ENCODE measurements at places on chromosomes 5 and 9.
A peak's percentile ranks its signal among the peaks of the same experiment; 100 is the strongest.

DNA sequence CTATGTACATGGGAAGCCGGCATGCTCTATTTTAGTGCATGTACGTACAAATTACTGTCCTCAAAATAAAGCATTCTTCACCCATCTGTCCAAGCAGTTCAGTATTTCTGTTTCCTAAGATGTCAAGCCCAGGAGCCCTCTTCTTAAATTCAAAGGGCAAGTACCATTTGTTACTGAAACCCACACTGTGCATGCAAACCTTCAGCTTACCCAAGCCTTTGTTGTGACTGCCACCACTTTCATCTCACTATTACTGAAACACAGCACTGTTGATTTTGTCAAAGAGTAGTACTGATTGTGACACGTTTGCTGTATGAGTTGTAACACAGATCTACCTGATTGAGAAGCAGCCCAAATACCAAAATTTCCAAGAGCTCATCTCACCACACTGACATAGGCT lies 390.4 kb upstream of the IZUMO3 start:
- DNase-seq = no peak

DNA sequence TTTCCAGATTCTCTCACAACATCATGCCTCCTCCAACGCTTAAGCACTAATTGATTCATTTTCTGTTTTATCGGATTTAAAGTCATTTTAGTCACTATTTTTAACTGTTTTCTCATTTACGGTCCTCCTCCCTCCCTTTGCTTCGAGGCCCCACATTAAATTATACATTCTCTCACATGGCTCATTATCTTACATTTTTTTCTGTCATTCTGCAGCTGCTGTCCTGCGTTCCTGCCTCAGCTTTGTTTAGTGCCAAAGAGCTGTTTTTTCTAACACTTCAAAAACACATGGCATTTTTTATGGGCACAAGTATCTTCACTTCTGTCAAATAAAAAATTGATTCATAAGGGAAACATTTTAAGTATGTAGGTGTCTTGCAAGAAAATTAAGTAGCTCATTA lies 130.1 kb upstream of the FST start:
- no peak for DNase-seq

GRCh38 chr9:127293328-127293727 lies 28.8 kb downstream of the GARNL3 start:
- no peak for DNase-seq

GRCh38 chr9:76591256-76591950 lies 132.4 kb downstream of the GCNT1 start:
- DNase-seq = no peak

GRCh38 chr5:68187268-68188055 lies 28.1 kb upstream of the PIK3R1 start:
- no peak for DNase-seq

GRCh38 chr5:29924107-29924506 lies 1269.4 kb upstream of the CDH6 start:
- no peak for DNase-seq

GRCh38 chr5:172568308-172568910 lies 72.7 kb upstream of the NEURL1B start:
- DNase-seq = no peak

GRCh38 chr5:8701251-8701650 lies 832.3 kb downstream of the MTRR start:
- no peak for DNase-seq

- DNase-seq = no peak
Observed at GRCh38 chr9:87490907-87491306, 6.8 kb upstream of the DAPK1 start.

DNA sequence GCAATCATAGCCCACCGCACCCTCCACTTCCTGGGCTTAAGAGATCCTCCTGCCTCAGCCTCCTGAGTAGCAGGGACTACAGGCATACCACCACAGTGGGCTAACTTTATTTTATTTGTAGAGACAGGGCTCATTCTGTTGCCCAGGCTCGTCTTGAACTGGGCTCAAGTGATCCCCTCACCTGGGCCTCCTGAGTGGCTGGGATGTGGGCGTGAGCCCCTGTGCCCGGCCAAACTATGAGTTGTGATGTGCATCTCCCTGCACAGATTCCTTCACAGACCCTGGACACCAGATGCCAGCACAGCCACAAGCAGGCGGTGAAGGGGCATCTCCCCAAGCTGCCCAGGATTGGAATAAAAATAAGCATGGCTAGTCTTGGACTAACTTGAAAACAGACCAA lies 244.9 kb upstream of the IRX1 start:
- no peak for DNase-seq

DNA sequence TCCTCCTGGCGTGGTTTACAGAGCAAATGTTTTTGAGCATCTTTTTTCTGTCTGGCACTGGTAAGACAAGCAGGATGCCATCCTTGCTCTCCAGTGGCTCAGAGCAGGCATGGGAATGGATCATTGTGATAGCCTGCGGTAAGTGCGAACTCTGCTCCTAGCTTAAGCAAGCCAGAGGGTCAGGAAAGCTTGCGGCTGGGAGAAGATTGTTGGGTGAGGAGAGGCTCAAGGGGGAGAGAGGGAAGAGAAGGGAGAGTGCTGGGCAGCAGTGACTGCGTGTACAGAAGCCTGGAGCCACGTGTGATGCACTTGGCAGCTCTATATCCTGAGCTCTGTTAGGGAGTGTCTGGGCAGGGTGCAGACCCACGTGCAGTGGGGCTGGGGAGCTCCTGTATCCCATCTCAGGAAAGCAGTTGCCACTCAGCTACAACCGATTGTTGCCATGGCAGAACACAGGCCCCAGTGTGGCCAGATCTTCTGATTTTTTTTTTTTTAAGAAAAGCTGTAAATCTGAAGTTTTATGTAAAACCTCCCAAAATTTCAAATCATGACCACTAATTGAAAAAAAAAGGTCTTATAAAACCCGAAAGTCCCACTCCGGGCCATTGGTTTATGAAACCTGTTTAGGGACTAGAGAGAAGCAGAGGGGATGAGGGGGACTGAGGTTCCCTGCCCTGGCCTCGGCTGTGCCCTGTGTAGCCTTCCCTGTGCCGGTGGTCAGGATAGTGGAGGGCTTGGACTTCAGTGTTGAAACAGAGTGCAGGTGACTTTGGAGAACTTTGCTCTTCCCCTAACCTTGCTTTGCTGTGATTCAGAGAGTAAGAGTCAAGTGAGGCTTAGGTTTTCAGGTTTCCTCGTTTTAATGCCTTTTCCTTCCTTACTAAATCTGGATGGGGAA lies 67.3 kb downstream of the ZNF618 start:
- DNase-seq = no peak

GRCh38 chr5:67028371-67028770 lies 168.2 kb downstream of the CD180 start:
- no peak for DNase-seq

GRCh38 chr5:31193591-31194467 lies at the start of gene CDH6:
CDH6 (plus strand) TSS chr5:31193686; CDS start chr5:31267474, 73,788 bp downstream.
- no peak for DNase-seq

- DNase-seq = no peak
Observed at GRCh38 chr5:139745132-139745799, 50.3 kb upstream of the PSD2 start.

- no peak for DNase-seq
Observed at GRCh38 chr9:121107881-121108280, 33.1 kb downstream of the CNTRL start.

- peak; percentile 15 for DNase-seq
Observed at GRCh38 chr9:76101075-76101474, 210.6 kb downstream of the PCSK5 start.

- no peak for DNase-seq
Observed at GRCh38 chr5:162128117-162128516, 60.5 kb downstream of the GABRG2 start.

DNA sequence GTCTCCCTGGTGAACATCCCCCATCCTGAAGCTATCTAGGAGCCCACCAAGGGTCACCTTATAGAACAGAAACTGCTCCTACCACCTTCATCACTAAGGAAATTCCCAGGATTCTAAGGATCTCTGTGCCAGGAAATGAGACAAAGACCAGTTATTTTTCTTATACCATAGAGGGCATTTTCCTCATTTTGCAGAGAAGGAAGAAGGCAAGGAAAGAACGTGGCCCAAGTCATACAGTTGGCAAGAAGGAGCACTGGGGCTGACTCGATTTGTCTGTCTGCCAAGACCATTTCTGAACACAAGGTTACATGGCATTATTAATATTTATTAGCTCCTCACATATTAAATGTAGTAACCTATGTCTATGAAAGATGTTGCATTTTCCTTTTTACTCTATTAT lies 49.6 kb upstream of the TNFSF15 start:
- no peak for DNase-seq

GRCh38 chr5:138603249-138603920 lies 28.2 kb upstream of the HSPA9 start:
- DNase-seq = no peak

- DNase-seq = no peak
Observed at GRCh38 chr9:18043978-18044377, 430.0 kb upstream of the ADAMTSL1 start.

DNA sequence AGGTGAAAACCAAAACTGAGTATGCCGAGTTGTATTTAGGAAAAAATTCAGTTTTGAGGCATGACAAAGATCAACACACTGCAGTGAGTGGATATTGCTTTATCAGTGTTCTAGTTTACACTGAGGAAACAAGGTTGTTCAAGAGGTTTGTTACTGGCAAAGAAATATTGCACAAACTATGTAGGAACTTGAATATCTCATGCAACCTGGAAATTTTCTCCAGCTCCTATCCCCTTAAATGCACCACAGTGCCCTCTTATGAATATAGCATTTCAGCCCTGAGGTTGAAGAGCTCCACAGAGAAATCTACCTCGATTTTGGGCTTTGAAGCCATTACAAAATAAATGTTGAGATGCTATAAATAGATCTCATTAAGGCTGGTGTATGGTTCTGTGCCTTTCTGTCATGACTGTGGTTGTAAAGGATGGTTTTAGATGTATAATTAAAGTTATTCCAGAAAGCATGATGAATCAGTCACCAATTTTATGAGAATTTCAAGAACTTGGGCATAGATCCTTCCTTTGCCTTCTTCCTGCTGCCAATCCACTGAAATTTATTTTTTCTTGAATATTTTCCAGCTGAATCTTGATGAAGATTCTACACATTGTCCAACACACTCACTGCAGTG lies 159.3 kb downstream of the SPATA31D1 start:
- DNase-seq = no peak

DNA sequence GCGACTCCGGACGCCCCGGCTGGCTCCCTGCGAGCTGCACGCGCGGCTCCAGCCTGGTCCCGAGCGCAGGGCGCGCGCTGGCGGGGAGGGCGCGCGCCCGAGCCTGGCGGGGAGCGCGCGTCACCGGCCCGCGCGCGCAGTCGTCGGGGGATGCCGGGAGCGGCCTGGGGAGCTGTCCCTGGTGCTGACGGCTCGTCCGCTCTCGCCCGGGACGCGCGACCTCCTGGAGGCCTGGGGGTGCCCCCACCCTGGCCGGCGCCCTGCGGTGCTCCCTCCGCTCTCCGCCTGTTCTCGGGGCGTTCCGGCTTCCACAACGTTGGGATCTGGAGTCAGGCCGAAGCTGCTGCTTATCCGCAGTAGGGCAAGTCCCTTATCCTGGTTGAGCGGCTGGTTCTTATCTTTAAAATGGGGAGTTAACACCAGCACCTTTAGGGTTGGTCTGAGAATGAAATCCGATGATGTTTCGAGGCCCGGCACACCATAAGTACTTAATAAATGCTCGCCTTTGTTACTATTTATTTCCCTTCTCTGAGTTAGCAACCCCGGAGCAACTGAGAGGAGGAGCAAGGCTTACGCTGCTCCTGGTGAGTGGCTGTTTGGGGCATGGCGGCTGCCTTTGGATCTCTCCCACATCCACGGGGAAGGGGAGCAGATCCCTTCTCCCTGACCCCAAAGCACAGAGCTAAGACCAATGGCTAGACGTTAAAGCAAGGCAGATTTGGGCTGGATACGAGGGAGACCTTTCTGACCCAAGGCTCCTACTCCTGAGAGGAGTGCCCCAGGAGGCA lies at the start of gene FAM163B:
Gene FAM163B, minus strand, starts transcription at position 79 of the 788 bp plus-strand sequence. CDS start 29,166 bp downstream, outside the sequence.
- no peak for DNase-seq

- DNase-seq = no peak
Observed at GRCh38 chr9:101037430-101037829, 8.9 kb downstream of the PLPPR1 start.

GRCh38 chr9:130707225-130707976 lies 13.8 kb downstream of the EXOSC2 start:
- no peak for DNase-seq

DNA sequence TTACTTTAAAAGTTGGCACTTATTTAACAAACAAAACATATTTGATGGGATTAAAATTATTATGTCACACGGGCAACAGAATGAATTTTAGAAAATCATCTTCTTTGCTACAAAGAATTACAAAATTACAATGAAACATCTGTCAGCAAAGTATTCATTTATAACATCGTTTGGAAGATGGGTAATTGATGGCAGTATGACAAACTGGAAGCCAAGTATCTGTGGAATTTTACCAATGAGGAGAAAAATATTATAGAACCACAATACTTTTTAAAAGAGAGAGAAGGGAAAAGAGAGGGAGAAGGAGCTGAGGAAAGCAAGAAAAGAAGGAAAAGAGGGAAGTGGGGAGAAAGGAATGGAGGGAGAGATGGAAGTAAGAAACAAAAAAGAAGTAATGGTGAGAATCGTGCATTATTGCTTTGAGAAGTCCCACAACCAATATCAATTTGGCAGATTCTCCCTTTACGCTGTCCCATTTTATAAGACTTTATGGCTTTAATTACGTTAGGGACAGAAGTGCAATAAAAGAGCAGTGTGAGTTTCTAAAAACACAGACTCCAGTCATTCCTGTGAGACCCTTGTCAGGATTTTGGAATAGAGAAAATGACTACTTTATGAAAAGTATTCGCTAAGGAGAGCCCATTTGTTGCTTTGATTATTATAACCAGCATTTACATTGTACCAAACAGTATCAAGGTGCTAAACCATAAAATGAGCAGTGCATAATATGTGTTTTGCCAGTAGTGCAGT lies 76.7 kb downstream of the LURAP1L start:
- no peak for DNase-seq

DNA sequence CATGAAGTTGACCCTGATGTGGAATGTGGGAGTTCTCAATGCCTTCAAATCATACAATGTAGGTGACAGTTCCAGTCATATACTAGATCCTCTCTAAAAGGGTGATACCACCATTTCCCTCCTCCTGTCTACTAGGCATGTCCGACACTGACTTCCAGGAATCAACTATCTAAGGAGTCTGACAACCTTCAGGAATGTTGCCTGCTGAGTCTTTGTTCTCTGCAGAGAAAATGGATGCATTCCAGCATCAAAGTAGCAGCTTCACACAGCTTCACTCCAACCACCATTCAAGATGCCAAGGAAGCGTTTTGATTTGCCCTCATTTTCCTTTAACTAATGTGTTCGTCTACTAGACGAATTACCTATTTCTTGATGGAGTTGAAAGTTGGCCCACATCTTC lies 530.2 kb downstream of the EBF1 start:
- DNase-seq = no peak

Data from NCI-H2029 treated with DMSO at 0.1 percent for 48 hours (cell line).